T-helper 2 cell (primary cell): ENCODE measurements at places on chromosomes 16 and 17.

DNA sequence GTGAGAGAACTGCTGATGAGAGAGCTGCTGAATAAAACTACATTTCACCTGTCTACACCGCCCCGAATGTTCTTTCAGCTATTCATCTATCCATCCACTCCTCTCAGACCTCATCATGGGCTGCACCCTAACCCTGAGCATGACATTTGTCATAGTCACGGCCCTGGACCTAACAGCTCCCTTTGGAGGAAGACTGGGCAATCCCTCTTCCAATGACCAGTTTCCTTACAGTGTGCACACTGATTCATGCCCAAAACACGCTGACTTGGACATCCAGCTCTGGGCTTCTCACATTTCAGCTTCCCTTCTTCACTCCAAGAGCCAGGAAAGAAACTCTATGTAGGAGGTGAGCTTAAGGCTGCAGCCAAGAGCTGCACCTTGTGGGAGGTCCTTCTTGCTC lies 41.8 kb upstream of the ARL4D start:
- DNase-seq = no peak

DNA sequence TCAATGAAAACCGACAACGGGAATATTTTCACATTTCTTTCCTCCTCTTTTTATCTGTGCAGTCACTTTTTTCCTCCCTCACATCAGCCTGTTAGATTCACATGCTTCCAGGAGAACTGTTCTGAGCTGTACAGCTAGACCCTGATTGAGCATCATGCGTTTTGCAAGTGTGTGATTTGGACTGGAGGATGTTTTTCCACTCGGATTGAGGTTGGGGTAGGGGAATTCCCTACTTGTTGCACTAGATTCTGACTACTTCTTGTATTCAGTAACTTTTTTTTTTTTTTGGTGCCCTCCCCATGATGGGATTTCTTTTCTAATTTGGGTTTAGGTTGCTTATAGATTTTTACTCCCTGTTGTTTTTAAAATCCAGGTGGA lies 4.8 kb downstream of the MSI2 start:
- no peak for DNase-seq

DNA sequence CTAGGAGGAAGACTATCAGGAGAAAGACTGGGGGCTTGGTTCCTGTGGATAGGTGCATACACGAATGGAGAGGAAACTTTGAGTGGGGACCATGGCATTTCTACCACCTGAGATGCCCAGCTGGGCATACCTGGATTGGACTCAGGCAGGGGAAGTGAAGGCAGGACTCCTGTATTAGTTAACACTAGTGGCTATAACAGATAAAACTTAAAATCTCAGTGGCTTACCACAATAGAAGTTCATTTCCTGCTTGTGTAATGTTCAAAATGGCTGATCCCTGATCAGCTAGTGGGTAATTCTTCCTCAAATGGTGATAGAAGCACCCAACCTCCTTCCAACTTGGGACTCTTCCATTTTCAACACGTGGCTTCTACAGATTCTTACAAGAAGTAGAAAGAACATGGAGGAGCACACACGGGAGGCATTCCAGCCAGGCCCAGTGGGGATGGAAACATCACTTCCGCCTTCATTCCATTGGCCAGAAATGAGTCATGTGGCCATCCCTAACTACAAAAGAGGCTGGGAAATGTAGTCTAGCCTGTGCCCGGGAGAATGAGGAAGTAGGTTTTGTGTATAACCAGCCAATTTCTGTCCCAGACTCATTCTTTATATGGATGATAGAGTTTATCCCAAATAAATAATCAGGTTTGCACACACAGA lies 112.1 kb downstream of the UTP18 start:
- no peak for DNase-seq

- peak; percentile 69 for DNase-seq
These were observed 15.8 kb downstream of the TMC6 start for GRCh38 chr17:78112518-78113471.

GRCh38 chr17:82718986-82719685 lies 2.6 kb downstream of the FN3KRP start:
- no peak for DNase-seq
